Chondrocyte (in vitro differentiated cells): ENCODE measurements at places on chromosomes 16 and 17. TPM values are rescaled to one million over a fixed set of nuclear protein-coding genes. Genes with fewer than 3 reads are reported as not detected.

- DNase-seq, result no peak
These were observed 70.7 kb upstream of the GNAO1 start for GRCh38 chr16:56120447-56121155.

DNA sequence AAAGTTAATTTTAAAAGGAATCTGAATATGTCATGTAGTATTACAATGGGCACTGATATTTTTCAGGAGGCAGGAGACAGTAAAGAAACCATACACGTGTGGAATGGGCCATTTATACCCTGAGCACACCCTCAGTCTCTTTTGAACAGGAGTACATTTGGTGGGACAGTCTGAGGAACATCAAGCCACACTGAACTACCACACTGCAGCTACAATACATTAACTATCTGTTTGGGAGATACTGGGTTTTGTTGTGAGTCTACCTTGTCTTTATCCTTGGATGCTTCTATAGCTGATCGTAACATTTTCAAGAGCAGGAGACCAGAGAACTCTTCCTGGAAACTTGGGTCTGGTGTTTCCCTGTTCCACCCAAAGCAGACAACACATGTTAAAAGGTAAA, 31.7 kb downstream of the HEATR6 start:
- DNase-seq, result no peak

GRCh38 chr17:62857526-62857925, 49.4 kb upstream of the MARCHF10 start:
- DNase-seq, result no peak

DNA sequence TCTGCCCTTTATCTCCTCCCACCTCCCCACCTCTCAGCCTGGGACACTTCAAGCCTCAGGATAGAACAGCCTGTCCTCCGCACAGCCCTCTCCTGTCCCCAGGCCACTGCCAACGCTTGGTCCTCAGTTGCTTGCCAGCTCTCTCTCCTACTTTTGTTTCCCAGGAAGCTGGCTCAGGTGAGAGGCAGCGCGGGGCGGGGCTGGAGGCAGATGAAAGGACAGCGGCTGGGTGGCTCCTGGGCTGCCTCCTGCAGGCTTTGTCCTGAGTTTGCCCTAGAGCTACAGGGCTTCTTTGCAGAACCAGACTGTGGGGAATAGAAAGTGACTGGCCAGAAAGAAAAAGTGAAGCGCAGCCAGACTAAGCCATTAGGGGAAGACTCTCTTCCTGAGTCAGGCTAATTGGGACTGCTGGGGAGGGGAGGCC, 48.2 kb upstream of the CDC42EP4 start:
- DNase-seq, result no peak

DNA sequence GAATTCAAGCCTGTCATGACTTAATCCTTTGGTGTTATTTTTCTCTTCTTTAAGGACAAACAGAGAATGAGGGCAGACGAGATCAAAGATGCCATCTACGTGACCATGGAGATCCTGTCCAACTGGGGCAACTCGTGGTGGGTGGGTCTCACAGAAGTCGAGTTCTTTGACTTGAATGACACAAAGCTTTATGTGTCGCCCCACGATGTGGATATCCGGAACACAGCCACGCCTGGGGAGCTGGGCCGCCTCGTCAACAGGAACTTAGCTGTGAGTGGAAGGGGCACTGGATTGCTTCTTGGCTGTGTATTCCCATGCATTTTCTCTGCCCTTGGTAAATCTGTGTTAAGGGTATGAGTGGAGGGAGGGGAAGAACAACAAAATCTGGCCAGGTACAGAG, 158.7 kb downstream of the KATNIP start:
- peak; percentile 50 for DNase-seq

DNA sequence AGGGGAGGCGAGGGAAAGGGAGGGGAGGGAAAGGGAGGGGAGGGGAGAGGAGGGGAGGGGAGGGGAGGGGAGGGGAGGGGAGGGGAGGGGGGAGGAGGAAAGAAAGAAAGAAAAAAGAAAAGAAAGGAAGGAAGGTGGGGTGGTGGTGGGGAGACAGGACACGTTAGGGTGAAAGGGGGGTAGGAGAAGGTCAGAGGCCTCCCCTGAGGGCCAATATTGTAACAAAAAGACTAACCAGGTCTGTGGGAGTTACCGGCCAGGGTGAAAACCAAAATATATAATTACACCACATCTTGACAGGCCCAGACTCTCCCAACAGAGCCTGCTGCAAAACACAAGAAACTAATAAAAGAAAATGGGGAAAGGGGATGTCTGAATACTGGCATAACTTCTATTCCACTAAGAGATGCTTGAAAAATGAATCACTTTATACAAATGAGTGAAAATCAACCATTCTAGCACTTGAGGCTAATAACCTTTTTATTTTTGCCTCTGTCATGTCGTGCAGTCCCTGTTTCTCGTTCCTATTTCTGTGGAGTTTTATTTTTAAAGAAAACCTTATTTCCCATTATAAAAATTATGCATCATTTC, 10.0 kb downstream of the WDR45B start:
- DNase-seq, result no peak

The PRCD gene
- 0.55 to 1.0 TPM (median 0.92 TPM) in 3 replicates for total RNA-seq

The NPIPB5 gene
- total RNA-seq, result 111 to 168 TPM (median 118 TPM) in 3 replicates

The TP53TG3B gene
- total RNA-seq, result not detected in 3 replicates
